ENCODE measurements at places on chromosomes 4 and X.

- DNase-seq: no peak
These were observed 843 bp downstream of the RPL34 start for GRCh38 chr4:108620933-108621905.

DNA sequence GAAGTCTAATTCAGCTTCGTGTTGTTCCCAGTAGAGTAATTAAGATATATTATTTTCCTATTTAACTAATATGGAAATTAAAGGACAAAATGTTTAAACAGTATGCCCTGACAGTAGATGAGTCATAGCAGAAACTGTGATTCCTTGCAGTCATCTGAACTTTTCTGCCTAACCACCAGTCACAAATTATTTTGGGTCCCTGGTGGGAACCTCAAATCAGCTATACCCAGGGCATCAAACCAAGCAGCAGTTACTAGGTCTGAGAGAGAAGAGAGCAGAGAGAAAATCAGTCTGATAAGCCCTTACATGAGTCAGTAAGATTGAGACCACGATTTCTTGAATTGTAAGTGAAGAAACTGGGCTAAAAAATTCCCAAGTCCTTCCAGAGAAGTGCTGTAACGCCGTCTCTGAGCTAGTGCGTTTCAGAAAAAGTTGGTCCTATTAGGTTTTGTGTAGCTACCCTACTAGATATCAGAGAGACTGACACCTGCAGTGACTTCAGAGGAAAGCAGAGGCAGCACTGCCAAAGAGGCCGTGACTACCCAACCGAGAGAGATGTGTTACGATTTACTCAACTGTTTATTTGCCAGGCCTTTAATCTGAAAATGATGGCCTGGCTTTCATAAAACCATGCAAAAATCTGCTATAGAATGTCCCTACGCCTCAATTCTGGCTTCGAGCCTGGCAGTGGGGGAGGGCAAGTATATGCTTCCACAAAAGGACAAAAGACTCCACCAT, 21.7 kb upstream of the GPM6A start:
- DNase-seq: no peak

DNA sequence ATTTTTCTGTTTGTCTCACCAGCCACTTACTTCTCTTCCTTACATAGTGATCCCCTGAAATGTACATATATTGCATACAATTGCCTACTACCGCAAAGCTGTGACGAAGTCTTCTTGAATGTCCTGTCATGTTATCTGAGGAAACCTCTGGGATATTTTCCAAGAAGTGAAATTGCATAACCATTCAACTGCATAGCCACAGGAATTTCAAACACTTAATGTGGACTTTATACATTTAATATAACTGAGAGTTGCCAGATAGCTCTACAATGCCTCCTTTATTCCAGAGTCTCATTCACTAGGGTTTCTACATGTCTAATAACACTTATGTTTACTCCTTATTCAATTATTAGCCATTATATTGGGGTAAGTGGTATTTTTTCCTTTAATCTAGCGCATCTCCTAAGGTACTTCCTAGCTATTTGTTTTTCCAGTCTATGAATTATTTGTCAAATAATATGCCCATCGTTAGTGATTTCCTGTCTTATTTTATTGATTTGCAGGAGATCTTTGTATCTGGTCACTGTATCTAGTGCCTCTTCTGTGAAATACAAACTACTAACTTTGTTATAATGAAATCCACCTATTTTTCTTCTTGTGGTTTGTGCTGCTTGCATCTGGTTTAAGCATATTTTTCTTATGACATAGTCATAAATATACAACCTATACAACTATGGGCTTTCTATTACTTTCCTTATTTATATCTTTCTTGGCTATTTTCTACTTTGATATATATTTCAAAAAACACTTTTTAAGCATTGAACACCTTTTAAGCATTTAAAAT, 69.2 kb upstream of the GRID2 start:
- DNase-seq: no peak

DNA sequence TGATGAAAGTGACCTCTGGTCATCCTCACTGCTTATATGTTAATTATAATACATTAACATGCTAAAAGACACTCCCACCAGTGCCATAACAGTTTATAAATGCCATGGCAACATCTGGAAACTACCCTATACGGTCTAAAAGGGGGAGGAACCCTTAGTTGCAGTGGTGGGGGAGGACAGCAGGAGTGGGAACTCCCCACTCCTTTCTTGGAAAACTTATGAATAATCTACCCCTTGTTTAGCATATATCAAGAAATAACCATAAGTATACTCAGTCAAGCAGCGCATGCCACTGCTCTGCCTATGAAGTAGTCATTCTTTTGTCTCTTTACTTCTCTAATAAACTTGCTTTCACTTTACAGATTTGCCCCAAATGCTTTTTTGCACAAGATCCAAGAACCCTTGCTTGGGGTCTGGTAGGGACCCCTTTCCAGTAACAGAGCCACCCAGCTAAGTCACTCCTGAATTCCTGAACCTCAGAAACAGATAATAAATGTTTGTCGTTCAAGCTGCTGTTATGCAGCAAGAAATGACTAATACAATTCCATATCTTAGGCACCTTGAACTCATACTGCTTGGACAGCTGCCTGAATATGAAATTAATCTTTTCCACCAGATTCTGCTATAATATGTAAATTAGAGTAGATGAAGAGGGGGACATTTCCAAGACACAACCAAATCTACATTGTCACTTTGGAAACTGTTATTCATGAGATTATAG, 14.4 kb upstream of the REPS2 start:
- DNase-seq: no peak

- DNase-seq: no peak
These were observed 67.5 kb upstream of the GPR34 start for GRCh38 chrX:41621222-41621723.

GRCh38 chrX:39957816-39958566, 139.8 kb downstream of the BCOR start:
- DNase-seq: no peak

DNA sequence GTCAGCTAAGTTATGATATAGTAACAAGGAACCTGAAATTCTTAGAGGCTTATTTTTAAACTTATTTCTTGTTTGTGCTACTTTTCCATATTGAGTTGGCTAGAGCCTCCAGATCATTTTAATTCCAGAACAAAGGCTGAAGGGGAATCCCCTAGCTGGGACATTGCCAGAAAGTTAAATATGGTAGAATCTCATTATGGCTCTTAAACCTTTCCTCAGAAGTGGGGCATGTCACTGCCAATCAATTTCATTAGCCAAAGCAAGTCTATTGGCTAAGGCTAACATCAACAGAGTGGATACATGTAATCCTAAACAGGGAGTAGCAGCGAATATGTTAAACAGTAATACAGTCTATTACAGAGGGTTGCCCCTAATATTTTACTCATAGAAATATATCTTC, 47.0 kb downstream of the FTHL17 start:
- no peak for DNase-seq

- DNase-seq: peak; percentile 23
These were observed 5.9 kb downstream of the ZFYVE28 start for GRCh38 chr4:2412534-2412884.

DNA sequence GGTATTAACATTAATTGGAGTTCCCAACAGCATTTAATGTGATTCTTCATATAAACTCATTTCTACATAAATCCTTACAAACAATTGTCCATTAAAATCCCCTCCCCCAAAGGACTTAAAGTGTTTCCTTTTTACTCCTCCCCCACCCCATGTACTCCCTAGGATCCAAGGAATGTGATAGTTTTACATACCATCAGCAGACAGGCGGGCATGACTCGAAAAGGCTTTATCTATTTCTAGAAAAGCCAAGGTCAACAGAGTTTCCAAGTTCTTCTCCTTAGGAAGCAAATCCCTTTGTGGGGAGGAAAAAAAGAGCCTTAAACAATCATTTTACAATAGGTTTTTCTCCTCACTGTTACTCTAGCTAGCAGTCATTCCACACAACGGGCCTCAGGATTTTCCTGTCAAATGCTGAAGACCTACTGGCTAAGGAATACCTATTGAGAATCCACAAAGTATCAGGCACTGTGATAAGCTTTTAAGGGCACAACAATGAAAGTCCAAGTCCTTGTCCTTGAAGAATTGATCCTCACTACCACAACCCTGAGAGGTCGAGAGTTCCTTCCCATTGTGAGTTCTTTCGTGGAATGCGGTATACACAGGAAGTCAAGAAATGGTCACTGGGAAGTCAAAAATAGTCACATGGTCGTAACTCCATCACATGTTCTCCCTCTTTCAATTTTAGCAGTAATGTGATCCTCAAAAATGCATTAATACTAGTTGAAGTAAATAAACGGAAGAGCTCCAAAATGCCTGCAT, 7.2 kb downstream of the PPM1K start:
- no peak for DNase-seq

DNA sequence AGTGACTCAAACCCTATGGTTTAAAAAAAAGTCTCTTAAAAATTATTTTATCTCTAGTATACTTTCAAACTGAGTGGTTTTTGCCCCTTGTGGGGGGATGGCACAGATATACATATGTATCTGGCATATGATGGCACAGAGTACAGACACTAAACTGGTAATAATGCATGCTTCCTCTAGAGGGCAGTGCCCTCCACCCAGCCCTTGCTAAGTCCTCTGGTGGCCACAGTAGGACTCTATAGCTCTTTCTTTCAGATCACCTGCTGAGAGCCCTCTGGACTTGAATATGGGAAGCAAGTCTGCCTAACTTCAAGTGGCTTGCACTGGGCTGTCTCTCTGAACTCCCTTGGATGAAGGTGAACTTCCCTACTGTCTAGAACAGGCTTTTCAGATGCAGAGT, 66.3 kb downstream of the TSPAN7 start:
- no peak for DNase-seq

DNA sequence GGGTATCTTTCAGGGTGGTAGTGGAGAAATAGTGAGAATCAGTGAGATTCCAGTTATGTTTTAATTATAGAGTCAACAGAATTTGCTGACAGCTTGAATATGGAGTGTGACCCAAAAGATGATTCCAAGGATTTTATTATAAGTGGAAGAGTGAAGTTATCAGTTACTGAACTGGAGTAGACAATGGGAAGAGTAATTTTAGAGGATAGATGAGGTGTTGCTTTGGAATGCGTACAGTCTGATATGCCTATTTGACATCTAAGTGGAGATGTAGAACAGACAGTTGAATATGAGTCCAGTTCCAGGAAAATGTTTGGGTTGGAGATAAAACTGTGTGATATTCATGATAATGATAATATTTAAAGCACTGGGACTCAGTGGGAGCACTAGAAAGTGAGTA, 174.2 kb downstream of the MAPK10 start:
- DNase-seq: no peak

GRCh38 chr4:100591161-100591876, 73.5 kb upstream of the EMCN start:
- DNase-seq: no peak

GRCh38 chr4:73609706-73610105, 10.5 kb downstream of the RASSF6 start:
- no peak for DNase-seq

GRCh38 chrX:120308959-120309872, 2.0 kb downstream of the TMEM255A start:
- peak; percentile 40 for DNase-seq
